ENCODE measurements at places on chromosomes 5 and 9.

- DNase-seq: no peak
Observed at GRCh38 chr5:132234684-132235062, 7.0 kb upstream of the P4HA2 start.

- DNase-seq: peak; percentile 97
Observed at GRCh38 chr9:21070171-21070571, 7.6 kb downstream of the IFNB1 start.

- DNase-seq: no peak
Observed at GRCh38 chr9:86839522-86839921, 107.8 kb downstream of the GAS1 start.

- DNase-seq: no peak
Observed at GRCh38 chr9:101362450-101362849, 22.4 kb downstream of the BAAT start.

- no peak for DNase-seq
Observed at GRCh38 chr5:163496286-163496685, 9.1 kb upstream of the MAT2B start.

DNA sequence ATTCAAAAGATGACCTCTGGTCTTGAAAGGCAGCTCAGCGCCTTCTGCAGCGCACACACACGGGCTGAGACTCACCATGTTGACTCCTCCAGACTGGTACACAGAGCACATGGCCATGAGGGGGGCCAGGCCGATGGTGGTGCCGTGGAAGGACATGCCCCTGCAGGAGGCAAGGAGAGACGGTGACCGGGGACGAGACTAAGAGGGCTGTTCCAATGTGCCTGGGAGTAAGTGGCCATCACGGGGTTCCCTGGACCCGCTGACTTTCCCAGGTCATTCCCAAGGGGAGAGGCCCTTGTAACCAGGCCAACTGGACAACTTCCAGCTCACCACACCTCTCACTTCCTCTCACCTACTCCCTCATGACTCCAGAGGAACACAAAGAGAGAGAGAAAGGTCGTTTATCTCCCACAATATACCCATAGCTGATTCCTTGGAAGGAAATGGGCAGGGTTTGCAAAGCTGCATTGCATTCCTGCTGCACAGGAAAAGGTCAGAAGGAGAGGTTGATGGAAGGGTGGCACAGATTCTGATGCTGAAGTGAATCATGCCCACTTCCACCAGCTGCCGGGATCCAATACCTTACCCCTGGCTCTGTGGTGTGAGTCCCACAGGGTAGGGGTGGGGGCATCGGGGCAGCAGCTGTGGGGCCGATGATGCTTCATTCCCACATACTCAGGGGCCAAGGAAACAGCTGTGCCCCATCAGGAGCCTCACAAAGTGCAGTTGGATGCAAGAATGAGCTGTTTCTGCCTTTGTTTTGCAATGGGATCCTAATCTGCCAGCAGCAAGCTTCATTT lies 47.2 kb downstream of the NIPAL4 start:
- no peak for DNase-seq

DNA sequence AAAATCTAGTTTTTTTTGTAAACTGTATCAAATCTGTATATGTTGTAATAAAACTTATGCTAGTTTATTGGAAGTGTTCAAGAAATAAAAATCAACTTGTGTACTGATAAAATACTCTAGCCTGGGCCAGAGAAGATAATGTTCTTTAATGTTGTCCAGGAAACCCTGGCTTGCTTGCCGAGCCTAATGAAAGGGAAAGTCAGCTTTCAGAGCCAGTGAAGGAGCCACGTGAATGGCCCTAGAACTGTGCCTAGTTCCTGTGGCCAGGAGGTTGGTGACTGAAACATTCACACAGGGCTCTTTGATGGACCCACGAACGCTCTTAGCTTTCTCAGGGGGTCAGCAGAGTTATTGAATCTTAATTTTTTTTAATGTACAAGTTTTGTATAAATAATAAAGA lies 24.3 kb downstream of the HMGCR start:
- no peak for DNase-seq

GRCh38 chr9:33524306-33524947 lies 376 bp downstream of the ANKRD18B start:
- no peak for DNase-seq

DNA sequence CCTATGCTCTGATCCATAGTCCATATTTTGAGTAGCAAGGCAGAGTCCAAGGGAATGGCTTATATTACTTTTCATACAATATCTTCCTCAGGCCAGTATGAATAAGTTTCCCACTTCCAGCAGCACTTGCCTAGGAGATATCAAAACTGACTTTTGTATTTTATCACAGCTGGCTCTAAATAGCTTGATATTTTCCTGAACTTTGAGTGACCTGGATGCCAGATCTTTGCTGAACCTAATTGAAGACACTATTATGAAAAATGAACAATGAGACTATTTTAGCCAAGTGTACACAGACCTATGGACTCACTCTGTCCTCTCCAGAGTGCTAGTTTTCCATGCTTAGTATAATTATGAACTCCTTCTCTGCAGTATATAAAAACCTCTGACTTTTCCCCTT lies 475.6 kb upstream of the PTGER4 start:
- peak; percentile 29 for DNase-seq

DNA sequence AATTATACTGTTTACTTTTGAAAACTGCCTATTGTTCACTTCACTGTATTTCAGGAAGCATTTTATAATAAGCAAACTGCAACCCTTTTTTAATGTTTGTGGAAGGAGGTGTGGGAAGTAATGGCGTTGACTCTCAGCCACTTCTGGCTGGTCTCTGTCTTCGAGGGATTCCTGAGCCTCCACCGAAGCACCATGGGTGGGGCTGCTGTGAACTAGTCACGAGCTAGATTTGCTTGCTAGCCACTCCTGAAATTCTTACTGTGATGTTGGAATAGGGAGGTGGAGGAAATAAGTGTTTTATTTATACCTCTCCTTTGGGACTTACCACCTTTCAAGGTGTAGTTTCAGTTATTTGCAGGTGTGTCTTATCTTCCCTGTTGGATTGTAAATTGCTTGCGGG lies 26.8 kb downstream of the PIP5K1B start:
- DNase-seq: no peak

- no peak for DNase-seq
Observed at GRCh38 chr9:35593581-35593980, 11.5 kb upstream of the TESK1 start.

DNA sequence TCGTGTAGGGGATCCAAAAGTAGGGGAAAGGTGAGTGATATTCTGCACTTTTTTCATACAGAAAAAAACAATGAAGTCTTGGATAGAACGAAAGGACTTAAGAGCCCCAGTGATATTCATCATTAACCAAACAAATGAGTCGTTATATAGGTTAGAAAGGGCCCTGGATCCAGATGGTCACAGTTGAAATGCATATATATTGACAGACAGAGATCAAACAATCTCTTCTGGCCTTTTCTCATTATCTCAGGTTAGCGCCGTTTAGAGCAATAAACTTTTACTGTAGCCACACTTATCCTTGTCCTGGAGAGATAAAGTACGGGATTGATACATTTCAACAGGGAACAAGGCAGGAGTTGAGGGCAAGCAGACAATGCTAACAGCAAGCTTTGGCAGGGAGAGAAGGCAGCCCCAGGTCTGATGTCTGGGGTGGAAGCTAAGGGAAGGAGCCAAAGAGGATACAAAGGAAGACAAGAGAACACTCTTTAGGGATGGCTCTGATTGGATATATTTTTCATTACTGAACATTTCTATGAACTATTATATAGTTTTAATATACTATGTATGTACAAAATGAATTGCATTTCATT lies 77.0 kb downstream of the LIFR start:
- DNase-seq: no peak

- no peak for DNase-seq
Observed at GRCh38 chr5:94345257-94345656, 273.1 kb downstream of the KIAA0825 start.

DNA sequence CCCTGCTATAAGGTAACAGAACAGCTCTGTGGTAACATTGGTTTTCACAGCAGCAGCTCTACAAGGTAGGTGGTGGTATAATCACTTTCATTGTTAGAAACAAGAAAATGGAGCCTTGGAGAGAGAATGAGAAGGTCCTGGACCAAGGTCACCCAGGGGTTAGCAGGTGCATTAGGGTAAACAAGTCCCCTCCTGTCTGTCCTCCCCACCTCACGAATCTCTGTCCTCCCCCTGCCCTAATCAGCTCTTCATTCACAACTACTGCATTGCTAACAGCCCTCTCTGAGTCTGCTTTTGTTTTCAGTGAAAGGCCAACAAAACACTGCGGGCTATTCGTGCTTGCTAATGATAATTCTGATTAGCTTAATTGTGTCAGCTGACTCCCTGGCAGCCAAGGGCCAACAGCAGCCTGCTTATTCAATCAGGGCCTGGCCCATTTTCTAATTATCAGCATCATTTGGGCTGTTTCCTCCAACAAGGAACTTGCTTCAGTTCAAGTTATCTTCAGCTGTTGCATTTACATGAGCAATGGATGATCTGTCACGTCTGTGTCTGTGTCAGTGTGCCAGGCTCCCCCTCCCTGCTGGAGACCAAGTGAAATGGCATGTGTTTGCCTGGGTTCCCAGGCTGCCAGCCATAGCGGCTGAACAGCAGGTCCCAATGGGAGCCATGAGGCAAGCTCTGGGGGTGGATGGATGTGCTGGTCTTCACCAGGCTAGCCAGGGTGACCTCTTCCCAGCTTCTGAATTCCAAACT lies 56.7 kb upstream of the EQTN start:
- DNase-seq: no peak

GRCh38 chr5:116440457-116441001 lies 134.1 kb downstream of the SEMA6A start:
- DNase-seq: no peak

DNA sequence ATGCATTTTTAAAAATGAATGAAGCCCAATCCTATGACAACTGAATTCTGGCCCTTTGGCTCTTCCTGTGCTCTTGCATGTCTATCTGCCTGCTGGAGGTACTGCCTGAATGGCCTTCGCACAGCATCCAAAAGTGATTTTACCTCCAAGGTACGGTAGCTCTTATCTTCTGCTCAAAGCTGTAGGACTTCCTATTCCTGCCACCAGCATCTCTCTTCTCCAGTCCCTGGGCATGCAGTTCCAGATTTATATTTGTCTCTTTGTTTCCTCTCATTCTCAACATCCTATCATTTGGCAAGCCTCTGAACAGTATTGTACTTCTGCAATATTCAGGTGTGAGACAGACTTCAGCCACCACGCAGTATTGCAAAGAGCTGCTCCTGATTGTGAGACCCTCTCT lies 43.7 kb upstream of the SH3GL2 start:
- DNase-seq: no peak

GRCh38 chr9:33291031-33291397 lies 698 bp downstream of the NFX1 start:
- no peak for DNase-seq

DNA sequence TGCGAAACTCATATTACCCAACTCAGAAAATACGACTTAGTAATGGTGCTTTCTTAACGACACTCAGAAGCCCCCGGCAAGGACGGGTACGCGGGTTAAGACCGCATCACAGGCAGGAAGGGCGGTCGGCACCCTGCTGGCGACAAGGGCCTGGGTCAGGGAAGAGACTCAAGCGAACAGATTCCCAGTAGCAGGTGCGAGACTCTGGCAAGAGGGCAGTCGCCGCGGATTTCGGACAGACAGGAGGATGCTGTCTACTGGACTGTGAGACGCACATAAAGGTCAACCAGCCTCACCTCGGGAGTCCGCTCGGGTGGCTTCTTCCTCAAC lies 398 bp downstream of the RAPGEF6 start:
- DNase-seq: no peak

DNA sequence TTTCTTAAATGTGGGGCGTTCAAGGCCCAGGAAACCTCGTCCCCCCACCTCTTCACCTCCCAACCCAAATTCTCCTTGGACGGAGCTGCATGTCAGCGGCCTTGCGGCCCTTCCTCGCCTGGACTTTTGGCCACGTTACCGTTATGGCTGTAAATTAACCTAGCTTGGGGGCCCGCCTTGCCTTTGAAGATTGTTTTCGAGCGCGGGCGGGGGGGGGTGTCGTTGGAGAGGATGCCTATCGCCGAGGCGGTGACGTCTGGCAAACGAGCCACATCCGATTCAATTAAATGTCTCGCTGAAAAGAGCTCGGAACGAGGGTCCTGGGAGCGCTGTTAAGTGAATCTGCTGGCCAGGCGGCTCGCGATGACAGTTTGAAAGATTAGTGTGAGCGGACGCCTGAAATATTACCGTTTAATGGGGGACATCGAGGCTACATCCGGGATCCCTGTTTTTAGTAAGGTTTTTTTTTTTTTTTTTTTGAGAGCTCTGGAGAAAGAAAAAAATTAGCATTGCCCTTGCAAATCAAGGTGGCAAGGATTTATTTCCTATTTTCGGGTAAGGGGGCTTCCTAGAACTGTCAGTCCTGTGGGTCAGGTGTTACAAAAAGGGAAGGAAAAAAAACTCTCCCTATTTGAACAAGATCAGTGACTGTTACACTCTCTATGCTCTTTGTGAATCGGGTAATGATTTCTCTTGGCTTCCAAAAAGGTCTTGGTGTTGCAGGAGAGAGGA lies 2.3 kb upstream of the NKX2-5 start:
- no peak for DNase-seq

- DNase-seq: no peak
Observed at GRCh38 chr5:180126716-180127681, 55.4 kb upstream of the RNF130 start.

GRCh38 chr9:109245310-109245897 lies 75.5 kb downstream of the EPB41L4B start:
- DNase-seq: no peak

DNA sequence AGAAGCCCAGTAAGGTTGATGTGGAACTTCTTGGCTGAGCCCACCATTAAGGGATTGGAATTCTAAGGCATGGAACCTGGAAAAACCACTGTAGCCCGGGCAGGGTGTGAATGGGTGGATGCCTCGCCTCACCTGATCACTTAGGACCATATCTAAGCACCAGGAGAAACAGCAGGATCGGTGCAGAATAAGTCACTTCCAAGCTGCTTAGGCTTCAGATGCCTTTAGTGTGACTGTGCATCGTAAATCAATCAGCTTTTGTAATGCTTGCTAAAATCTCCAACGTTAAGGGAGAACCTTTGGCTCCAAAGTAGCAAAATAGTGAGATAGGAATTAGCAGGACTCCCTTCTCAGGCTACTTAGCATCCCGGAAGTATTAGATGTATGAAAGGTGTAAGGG lies 103.9 kb upstream of the MEGF10 start:
- no peak for DNase-seq

DNA sequence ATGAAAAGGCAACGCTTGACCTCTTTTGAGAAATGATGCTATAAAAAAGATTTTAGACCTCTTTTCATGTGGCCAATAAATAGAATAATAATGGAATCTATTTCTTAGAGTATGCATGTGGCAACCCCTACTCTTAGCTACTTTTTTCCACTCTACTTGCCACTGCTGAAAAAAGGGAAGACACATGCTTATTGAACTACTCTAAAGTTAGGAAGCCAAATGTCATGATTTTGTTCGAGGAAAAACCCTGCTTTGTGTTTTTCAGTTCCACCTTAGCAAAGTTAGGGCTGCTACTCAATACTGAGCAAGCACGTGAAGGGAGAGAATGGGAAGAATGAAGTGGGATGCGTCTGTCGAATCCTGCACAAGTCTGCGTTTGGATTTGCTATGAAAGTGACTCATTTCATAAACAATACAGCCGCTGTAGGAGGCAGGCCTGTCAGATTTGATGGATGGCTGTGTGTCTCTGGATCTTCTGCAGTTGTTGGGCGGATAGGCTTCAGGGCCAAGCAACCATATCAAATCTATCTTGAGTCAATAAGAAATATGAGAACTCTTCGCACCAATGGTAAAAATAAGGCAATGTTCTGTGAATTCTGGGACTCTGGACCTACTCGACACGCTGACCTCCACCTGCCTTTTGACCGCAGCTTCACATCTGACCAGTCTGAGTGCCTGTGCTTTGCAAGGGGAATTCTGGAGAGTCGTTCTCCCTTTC lies 333.6 kb downstream of the PIK3R1 start:
- DNase-seq: peak; percentile 38

GRCh38 chr5:59161221-59162105 lies 578.6 kb downstream of the RAB3C start:
- DNase-seq: no peak

- DNase-seq: peak; percentile 27
Observed at GRCh38 chr9:113992276-113992951, 85.7 kb downstream of the AMBP start.
